ENCODE measurements at places on chromosomes 4 and X.

DNA sequence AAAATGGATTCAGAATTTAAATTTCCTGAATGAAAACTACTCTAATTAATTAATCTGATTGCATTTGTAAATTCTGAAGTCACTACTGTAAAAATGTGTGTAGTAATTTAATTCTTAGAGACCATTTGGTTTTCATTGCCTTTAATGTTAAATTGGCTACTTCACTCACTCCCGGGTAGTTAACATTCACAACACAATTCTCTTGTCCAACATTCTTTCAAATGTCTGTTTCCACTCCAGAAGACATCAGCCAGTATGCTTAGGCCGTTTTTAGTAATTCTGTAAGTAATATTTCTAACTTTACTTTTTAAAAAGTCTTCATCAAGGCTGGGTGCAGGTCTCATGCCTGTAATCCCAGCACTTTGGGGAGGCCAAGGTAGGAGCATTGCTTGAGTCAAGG is 21.3 kb upstream of the USP46 start:
- no peak for DNase-seq

- no peak for DNase-seq
These were observed 37.7 kb upstream of the NUDT6 start for GRCh38 chr4:122959981-122960610.

GRCh38 chrX:11081511-11081910 is 29.6 kb upstream of the HCCS start:
- no peak for DNase-seq

DNA sequence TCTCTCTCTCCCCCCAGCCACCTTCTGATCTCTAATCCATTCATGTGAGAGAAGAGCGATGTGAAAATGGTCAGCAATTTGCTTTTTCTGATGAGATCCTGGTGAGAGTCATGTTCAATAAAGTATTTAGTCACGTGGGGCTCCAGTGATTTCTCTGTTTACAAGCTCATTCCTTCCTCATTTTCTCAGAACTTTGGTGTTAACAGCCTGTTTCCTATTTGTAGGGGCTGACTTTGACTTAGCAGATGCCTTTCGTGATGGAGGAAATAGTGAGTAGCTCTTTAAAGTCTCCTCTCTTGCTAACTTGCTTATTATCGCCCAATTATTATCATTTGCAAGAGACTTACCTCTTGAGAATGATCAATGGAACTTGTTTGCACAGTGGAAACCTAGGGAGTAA is 72.6 kb upstream of the CD99 start:
- no peak for DNase-seq

- DNase-seq, result no peak
These were observed 42.6 kb upstream of the HOPX start for GRCh38 chr4:56723659-56724230.

- no peak for DNase-seq
These were observed 100.1 kb upstream of the RBPJ start for GRCh38 chr4:26220696-26221095.

DNA sequence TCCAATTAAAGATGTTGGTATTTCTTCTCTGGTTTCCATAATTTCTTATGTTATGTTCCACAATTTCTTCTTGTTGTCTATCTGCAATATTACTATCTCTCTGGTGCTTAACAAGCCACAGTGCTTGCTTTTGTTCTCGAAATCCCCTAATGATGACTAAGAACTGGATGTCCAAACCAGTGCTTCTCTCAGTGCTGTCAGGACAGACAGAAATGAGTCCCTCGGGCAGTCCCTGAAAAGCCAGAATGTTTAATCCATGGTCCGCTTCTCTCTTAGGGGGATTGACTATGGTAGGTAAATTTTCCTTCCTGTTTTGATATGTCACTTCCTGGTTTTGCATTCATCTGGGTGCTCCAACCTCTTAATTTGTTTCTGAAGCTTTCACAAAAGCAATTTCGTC is 321.6 kb upstream of the PCDH10 start:
- DNase-seq, result no peak

DNA sequence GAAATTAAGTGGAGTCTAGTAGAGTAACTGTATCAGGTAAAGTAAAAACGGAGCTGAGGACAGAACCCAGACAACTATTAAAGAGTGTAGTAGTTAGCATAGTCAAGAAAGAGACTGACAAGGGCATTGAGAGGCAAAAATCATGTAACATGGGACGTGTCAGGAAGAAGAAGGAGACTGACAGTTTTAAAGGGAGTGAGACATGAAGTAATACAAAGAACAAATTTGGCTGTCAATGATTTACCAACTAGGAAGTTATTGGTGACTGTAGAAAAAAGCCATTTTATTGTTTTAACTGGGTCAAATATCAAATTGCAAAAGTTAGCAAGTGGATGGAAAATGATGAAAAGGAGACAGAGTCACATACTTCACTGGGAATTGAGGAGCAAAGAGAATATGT is 422.3 kb downstream of the MAPK10 start:
- no peak for DNase-seq

DNA sequence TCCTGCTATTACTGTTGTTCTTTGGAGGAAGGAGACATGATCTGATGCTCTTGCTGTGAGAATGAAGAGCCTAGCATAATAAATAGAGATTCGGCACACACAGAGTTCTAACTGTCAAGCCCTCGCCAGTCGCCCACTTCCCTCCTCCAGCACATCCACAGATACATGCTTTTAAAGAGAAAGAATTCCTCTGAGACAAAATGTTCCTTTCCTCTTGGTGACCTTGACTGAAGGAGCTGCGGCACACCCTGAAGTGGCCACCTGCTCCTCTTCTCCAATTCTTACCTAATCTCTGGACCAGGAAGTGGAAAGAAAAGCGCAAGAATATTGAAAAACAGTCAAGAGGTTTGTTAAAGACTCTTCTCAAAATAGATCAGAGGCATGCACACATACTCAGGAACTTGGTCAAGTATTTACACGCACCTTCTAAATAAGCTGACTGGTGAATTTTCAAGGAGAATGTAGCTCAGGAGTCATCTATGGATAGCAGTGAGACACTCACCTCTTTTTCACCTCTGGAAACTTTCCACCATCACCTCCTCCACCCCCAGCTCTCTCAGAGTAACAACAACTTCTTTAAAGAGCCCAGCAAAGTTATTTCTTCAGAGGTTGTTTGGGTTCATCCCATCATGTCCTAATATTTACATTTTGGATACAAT is 95.4 kb downstream of the PARM1 start:
- DNase-seq, result no peak

DNA sequence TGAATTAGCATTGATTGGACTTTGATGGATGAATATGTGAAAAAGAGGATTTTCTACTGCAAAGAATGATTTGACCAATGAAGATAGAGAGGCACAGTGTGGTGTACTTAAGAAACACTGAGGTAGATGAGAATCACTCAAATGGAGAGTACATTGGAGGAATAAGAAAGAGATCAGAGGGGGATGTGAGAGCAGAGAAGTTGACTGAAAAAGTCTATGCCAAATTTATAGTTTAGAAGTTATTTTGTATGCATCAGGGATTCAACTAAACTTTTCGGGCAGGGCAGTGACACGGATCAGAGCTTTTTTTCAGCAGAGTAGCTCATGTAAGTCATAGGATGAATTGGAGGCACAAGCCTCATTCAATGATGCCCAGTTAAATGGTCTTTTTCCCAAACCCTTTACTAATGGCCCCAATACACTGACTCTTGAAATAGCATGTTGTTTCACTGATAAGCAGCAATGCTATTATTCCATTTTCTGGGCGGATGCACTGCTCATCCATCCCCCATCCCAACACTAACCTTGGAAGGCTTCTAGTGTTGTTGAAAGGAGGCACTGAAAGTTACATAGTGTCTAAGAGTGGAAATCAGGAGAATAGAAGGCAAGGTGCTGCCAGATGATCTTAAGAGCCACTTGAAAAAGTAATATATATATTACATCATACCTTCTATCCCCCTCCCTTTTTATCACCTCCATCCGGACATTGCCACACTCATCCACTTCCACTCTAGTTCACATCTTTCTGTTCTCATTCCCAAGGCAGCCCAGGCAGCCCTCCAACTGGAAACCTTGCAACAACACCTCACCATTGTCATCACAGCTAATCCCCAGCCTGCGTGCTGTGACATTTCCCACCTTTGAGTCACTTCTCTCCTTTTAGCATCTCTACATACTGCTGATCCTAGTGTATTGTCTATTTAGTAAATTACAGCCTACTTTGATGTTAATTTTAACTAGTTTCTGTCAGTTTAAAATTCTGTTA is 46.1 kb downstream of the ARHGAP24 start:
- DNase-seq, result no peak

DNA sequence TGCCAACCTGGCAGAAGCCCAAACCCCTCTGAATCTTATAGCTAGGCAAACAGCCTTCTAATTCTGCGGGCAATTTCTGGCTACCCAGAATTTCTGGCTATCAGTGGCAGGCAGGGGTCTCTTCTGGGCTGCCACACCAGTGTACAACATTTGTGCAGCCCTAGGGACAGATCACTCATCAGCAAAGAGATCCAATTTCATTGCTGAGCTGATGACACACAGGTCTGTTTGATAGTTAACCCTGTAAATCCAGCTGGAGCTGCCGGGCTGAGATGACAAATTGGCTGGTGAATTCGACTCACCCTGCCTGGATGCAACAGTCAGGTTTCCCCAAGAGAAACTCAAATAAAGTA is 2.4 kb downstream of the MID1 start:
- no peak for DNase-seq

- DNase-seq, result no peak
These were observed 997.2 kb upstream of the SLIT2 start for GRCh38 chr4:19254486-19254885.

GRCh38 chr4:88719381-88719780 is 21.8 kb upstream of the NAP1L5 start:
- no peak for DNase-seq

GRCh38 chr4:135277068-135277979 is 1075.7 kb upstream of the PABPC4L start:
- DNase-seq, result no peak

- DNase-seq, result no peak
These were observed 286.3 kb upstream of the AGA start for GRCh38 chr4:177728361-177729152.

DNA sequence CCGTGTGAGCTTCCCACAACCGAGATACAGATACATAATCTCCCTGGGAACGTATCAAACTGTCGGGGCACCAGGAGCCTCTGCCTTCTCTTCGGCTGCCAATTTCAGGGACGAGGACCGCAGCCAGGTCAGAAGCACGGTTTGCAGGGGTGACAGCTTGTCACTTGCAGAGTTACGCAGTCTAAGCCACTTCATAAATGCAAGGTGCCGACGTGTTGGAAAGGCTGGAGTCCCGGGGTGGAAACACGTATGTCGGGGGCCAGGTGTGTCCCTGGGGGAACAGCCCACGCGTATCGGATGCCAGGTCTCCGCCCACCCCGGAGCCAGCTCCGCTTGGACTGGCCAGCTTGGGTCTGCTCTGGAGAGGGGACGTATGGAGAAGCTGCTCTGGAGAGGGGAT is 76.3 kb upstream of the SHOX start:
- DNase-seq, result no peak

GRCh38 chrX:20857746-20858145 is 516.5 kb upstream of the CNKSR2 start:
- no peak for DNase-seq

DNA sequence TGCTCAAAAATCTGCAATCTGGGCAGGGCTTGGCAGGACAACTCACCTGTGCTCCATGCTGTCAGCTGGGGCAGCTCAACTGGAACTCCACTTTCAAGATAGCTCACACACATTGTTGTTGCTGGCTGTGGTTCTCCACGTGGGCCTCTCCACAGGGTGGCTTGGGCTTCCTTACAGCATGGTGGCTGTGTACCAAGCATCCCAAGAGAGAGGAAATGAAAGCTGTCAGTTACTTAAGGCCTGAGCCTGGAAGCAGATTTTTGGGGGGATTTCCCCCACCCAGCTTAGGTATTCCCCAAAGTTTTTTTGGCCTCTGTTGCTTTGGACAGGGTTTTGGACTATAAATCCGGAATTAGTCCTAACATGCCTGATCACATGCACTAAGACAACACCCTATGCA is 81.0 kb downstream of the BCOR start:
- DNase-seq, result no peak

DNA sequence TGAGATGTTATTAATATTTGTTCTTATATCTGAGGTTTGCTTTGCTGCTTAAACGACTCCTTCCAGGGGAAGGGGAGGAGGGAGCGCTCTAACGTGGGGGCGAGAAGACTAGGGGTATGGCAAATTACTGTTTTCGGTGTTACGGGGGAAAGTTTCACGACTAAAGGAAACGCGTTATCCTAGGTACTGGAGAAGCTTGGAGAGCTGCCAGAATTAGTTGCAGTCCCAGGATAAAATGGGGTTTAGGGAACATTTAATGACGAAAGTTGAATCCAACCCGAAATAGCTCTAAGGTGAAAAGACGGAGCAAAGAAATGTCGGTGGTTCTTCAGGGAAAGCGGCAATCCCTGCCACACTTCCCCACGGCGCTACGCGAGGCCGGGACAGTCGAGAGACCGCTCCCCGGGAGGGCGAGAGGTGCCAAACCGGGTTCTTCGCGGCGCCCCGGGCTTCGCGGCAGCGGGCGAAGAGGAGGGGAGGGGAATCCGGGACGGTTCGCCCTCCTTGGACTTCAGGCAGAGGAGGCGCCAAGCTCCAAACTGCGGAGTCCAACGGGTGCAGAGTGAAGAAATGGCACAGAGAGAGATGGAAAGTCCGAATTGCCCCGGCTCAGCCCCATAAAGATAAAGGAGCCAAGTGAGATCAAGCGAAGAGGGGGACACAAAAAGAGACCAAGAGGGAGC is 724 bp downstream of the THOC2 start:
- DNase-seq, result peak; percentile 2

- DNase-seq, result no peak
These were observed 47.7 kb downstream of the HPGD start for GRCh38 chr4:174474457-174475075.

- no peak for DNase-seq
These were observed 620.4 kb downstream of the KCNIP4 start for GRCh38 chr4:21327976-21328700.

DNA sequence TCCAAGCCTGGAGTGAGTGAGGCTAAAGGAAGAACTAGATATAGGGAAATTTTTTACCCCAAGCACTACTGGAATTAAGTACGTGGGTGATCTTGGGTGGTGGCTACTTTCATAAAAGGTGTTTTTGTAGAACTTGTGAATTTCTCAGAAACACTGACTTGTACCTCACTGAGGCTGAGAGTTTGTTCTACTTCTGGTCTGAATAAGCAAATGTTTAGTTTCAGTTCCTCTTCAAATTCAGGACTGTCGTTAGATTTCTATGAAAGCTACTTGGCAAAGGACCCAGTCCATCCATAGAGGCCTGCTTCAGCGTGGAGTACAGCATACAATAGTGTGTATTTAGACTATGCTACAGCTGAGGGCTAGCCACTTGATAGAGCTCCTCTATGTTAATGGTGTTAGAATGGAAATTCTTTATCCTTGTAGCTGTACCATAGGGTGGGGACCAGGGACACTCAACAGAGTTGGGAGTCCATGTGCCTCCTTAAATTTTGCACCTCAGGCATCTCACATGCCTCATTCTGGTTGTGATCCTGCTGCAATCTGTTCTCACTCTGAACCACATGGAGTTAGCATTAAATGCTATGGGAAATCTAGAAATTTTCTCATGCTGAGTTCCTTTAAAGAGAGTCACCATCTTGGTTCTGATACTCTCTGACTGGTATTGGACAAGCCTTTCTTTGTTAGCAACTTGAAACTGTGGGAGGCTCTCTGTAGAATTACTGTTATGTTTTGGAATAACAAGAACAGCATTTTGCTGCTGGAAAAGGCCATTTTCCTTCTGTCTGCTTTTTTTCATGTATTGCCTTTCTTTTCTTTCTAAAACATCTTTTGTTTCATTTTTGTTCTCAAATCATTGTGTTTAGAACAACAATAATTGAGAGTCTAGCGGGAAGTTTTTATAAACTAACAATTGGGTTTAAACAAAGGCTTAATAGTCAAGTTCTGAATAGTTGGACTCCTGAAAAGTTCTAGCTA is 86.8 kb downstream of the PDGFRA start:
- DNase-seq, result no peak

GRCh38 chrX:38236901-38237615 is 16.4 kb upstream of the SRPX start:
- no peak for DNase-seq
